Stimulated activated CD8-positive, alpha-beta memory T cell treated with anti-CD3 and anti-CD28 coated beads, Interleukin-4, amount 100 ng/mL, for 4 hours (primary cell): ENCODE measurements at places on chromosomes 7 and 10.

DNA sequence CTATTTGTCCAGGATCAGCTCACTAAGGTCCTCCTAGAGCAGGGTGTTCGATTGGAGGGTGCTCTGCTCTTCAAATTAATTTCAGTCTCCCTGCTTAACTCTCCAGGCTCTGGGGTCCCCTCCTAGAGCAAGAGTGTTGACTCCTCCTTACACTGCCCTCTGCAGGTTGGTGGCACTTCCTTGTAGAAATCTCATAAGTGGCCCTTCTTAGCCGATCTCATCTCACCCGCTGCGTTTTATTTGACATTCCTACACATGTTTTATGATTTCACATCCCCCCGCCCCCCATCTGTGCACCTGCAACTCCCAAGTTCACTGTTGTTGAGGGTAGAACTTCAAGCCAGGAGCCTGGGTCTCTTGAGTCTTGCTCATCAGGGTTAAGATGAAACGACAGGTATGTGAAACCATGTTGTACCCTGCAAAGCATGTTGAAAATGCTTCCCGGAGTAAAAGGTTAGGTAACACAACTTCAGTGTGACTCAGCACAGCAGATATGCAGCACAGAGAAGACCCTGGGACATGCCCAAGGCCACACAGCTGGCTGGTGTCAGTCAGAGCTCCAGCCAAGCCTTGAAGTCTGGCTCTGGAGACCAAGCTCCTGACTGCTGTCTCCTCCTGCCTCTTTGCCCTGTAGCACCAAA, 171.2 kb downstream of the PRKAG2 start:
- no peak for DNase-seq

DNA sequence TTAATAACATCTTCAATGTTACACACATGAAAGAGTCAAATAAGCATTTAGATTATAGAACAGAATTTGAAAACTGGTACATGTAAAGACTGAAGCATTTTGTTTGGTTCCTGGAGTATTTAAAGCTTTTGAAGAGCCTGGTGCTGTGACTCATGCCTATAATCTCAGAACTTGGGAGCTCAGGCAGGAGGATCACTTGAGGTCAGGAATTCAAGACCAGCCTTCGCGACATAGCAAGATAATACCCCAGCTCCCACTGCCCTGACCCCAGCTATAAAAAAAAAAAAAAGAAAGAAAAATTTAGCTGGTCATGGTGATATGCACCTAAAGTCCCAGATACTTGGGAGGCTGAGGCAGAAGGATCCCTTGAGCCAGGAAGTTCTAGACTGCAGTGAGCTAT, 87.8 kb downstream of the HDAC9 start:
- no peak for DNase-seq

- DNase-seq: no peak
Observed at GRCh38 chr7:101134399-101134980, 7.6 kb downstream of the SERPINE1 start.

DNA sequence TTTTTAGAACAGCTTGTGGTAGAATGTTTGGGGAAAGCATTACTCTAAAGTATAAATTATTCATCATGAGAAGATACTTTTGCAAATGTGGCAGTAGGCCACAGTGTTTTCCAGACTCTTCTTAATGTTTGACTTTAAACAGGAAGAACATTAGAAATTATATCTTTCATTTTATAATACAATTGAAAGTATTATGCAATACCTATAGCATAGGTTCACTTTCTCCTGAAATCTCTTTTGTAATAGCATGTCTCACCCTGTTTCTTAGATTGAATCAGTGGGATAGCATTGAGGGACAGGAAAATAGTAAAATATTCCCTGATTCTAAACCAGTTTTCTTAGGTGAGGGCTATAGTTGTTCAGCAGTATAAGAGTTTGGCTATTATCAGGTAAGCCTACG, 23.1 kb downstream of the ANKIB1 start:
- DNase-seq: no peak

- DNase-seq: no peak
Observed at GRCh38 chr10:124632064-124632531, 112.1 kb downstream of the FAM53B start.

- no peak for DNase-seq
Observed at GRCh38 chr7:756928-757560, 30.0 kb upstream of the PRKAR1B start.

DNA sequence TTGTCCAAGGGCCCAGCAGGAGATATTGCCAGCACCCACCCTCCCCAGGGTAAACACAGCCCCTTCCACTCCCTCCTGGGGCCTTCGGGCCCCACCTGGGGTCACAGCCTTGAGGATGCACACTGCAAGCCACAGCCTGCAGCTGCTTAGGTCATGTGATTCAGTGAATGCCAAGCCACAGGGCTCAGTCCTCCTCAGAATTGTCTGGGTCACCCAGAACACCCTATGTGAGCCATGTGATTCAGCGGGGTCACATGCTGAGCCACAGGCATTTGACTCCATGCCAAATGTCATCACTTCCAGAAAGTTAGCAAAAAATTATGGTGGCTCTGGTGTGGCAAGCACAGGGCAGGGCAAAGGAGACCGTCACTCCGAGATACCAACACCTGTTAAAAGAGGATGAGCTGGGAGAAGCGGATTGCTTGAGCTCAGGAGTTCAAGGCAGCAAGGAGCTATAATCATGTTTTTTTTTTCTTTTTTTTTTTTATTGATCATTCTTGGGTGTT, 17.2 kb upstream of the PSAP start:
- no peak for DNase-seq

GRCh38 chr7:16581286-16581685, 54.7 kb downstream of the LRRC72 start:
- DNase-seq: no peak

DNA sequence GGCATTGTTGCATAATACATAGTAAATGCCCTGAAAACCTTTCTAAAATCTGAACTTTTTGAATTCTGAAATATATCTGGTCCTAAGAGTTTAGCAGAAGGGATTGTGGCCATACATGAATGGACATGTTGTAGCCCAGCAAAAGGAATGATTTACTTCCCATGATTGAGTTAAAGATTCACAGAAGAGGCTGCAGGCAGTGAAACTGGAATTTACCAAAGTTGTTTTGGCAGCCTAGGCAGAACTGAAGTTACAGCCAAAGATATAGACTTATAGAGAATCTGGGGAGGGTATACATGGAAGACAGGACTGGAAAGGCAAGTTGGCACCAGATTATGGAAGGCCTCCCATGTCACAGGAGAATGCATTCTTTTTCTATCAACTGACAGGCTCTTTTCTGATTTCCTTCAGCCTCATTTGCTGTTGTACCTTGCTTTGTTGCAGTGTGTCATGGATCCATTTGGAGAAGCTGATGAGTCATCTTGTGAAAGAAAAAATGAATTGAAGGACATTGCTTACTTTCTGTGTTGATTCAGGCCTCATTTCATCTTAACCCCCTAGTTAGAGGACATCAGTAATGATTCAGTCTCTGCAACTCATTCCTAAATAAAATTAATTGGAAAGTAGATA, 356.2 kb upstream of the LRGUK start:
- no peak for DNase-seq

- DNase-seq: no peak
Observed at GRCh38 chr7:31493714-31494181, 20.1 kb upstream of the ITPRID1 start.

DNA sequence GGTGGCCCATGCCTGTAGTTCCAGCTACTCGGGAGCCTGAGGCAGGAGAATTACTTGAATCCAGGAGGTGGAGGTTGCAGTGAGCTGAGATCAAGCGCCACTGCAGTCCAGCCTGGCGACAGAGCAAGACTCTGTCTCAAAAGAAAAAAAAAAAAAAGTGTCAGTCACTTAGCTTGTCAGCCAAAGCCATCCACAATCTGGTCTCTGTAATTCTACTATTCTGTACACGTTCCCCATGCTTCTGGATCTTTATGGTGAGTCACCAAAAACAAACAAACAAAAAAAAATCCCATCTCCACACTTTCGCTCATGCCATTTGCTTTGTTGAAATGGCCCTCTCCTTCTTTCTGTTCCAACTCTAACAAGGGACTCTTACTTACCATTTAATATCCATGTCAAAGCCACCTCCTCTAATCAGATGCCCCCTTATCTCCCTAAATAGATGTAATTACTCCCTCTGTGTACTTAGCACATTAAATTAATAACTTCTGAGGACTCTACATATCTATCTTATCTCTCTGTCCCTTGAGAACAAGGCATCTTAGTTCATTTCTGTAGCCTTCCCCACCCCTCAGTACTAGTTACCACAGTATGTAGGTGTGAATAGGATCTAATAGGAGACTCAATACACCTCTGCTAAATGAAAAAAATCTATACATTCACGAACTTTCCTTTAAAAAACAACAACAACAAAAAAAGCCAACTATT, 128.4 kb downstream of the ELMO1 start:
- DNase-seq: no peak

- no peak for DNase-seq
Observed at GRCh38 chr7:47553309-47553708, 28.6 kb downstream of the TNS3 start.

- DNase-seq: no peak
Observed at GRCh38 chr10:89329151-89329550, 1.4 kb downstream of the IFIT3 start.

DNA sequence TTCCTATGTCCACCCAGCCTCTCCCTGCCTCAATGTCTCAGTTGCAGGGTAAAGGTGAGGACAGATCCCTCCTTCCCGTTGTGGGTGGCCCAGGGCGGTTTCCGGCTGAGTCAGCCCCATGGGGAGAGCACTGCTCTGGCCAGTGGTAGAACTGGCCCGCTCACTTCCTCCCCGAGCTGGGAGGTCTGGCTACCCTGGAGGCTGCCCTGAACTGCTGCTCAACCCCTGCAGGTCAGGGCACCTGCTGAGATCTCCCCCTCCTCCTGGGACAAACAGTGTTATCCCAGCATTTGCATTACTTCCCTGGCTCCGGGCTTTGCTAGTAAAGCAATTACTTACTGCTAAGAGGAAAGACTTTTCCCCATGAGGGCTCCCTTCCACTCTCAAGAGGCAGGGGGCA, 21.4 kb upstream of the IMPDH1 start:
- no peak for DNase-seq

- no peak for DNase-seq
Observed at GRCh38 chr10:53440601-53441000, 668.0 kb upstream of the MBL2 start.

DNA sequence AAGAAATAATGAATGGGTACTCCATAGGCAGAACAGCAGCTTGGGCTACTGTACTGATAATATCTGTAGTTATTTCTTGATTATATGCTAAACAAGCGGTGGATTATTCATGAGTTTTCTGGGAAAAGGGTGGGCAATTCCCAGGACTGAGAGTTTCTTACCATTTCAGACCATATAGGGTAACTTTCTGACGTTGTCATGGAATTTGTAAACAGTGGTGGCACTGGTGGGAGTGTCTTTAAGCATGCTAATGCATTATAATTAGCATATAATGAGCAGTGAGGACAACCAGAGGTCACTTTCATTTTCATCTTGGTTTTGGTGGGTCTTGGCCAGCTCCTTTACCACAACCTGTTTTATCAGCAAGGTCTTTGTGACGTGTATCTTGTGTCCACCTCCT, 399.7 kb downstream of the CDC14C start:
- no peak for DNase-seq

DNA sequence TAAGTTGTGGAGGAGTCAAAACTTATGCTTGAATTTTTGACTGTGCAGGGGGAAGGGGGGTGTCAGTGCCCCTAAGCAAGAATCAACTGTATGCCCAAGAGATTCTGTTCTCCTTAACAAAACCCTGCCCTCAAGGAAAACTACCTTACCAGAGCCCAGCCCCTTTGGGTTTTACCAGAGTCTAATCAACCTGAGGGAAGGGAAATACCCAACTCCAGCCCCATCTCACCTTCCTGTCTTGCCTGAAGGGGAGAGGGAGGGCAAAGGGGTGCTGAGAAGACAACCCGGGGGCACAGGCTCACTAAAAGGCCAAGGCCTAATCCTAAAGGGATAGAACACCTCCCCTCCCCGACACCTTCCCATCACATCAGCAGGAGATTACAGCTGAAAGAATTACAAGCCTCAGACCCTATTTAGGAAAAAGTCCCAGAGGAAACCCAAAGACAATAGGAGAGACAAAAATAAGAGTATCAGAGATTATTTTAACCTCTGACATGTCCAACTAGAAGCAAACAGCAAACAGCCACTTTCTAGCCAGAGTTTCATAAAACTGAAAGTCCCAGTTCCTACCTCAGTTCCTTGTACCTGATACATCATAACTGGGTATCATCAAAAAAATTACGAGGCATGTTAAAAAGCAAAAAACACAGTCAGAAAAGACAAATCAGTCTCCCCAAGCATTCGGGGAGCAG, 26.8 kb upstream of the C7orf33 start:
- no peak for DNase-seq

- no peak for DNase-seq
Observed at GRCh38 chr10:58892031-58892531, 284.4 kb upstream of the PHYHIPL start.

DNA sequence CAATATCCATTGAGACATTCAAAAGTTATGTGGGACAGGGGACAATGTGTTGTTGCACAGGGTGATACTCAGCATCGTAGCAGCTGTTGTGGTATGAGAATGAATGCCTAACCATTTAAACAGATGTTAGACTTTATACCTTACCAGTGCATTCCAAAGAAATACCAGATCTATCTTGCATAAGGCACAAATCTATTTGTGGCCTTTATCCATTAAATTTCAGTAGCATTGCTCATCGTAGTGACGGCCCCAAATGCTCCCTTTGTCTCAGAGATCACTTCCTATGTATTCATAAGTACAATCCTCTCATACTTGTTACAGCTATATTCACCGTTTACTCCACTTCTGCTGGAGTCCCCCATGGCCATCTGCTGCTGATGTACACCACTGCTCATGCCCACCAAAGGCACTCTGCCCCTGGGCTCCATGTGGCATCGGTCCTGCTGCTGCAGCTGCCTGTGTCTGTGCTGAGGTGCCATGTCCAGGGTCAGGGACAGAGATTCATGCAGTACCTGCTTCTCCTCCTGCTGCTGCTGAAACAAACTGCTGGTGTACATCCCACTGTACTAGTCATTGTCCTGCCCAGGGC, 96.3 kb downstream of the CPED1 start:
- no peak for DNase-seq

GRCh38 chr10:49009199-49009979, 69.7 kb upstream of the LRRC18 start:
- no peak for DNase-seq

DNA sequence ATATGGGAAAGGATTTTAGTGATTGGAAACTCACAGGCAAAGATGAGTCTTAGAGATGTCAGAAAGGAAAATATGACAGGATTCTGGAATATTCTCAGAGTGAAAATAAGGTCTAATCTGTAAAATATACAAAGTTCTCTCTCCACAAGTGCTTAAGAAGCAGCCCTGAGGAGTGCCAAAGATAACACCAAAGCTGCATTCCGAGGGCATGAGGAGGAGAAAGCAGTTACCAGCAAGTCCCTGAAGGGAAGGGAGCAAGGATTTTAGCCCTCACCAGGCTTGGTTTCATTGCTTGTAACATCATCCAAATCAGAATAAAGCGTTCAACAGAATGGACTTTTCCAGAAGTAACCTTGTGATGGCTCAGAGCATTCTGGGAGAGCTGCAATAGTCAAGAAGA, 31.4 kb upstream of the DLX6 start:
- DNase-seq: no peak

DNA sequence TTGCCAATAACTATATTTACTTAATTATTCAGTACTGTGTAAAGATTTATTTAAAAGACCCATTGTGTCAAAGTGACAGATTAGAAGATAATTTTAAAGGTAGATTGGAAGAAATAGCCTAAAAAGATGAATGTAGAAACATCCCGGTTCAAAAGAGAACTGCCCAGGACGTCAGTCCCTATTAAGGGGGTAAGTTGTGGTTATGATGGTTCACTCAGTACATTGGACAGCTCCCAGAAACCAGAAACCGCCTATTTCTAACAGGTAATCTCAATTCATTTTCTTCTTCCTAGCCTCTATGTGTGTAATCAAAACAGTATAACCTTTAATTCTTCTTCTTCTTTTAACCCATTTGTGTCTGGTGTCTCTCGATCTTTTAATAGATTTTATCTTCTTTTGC, 1.5 kb upstream of the FERD3L start:
- no peak for DNase-seq
